Natural killer cell treated with Interleukin-12 subunit alpha and Interleukin-12 subunit beta and Interleukin-15 and Interleukin-18, amount 100 ng/mL, for 72 hours (primary cell): ENCODE measurements at places on chromosomes 6 and 20. TPM values are rescaled to one million over a fixed set of nuclear protein-coding genes. Genes with fewer than 3 reads are reported as not detected.

GRCh38 chr6:77910826-77911225 is 258.0 kb downstream of the MEI4 start:
- peaks cover 14% of the 10 kb centered on the region for H3K36me3 ChIP-seq
- H3K4me1 ChIP-seq = no peaks in the 10 kb centered on the region
- H3K4me3 ChIP-seq = no peak overlapping the region

GRCh38 chr6:168516944-168517741 is 76.2 kb downstream of the SMOC2 start:
- H3K36me3 ChIP-seq = no peaks in the 10 kb centered on the region
- no peaks in the 10 kb centered on the region for H3K4me1 ChIP-seq
- no peak overlapping the region for H3K27ac ChIP-seq
- DNase-seq = no peak
- H3K27me3 ChIP-seq = peaks cover 6% of the 10 kb centered on the region

DNA sequence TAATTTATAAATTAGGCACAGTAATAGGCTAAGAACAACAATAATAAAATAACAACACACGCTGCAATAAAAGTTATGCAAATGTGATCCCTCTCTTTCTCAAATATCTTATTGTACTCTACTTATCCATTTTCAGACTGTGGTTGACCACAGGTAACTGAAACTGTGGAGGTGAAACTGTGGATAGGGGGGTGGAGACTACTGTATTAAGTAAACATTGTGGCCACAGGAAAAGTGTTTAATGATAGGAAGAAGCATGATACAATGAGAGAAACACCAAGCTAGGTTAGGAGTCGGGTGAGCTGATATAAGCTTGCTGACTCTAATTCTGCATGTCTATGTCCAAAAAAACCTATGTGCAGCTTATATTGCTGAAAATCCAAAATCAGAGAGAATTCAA is 23.0 kb downstream of the NHLRC1 start:
- no peak overlapping the region for H3K27ac ChIP-seq
- H3K36me3 ChIP-seq = no peaks in the 10 kb centered on the region
- H3K4me3 ChIP-seq = no peak overlapping the region

DNA sequence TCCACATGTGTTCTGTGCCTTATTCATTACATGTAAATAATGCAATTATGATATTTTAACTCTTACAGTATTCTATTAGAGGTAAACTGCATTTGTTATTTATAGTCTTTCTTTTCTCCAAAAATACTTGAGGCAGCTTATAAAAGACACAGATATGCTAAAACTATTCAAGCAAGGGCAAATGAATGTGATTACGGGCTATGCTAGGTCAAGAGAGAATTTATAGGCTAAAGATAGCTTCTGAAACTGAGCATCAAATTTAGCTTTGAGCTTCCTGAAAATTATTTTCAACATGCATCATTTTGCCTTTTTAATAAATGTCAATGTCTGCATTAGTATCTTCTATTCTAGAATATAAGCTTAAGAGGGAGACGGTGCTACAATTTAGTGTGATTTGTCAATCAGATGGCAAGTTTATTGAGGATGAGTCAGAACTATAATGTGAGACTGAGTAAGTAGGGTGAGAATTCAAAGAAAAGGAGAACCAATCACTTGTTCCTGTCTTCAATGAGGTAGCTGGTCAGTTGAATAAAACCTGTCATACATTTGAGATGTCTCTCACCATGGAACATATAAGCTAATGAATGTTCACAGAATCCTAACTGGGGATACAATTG is 669.4 kb upstream of the CITED2 start:
- DNase-seq = no peak
- H3K36me3 ChIP-seq = no peaks in the 10 kb centered on the region
- H3K27me3 ChIP-seq = no peaks in the 10 kb centered on the region
- peak overlapping the region; percentile 2 for H3K4me3 ChIP-seq
- H3K4me1 ChIP-seq = peaks cover 11% of the 10 kb centered on the region

DNA sequence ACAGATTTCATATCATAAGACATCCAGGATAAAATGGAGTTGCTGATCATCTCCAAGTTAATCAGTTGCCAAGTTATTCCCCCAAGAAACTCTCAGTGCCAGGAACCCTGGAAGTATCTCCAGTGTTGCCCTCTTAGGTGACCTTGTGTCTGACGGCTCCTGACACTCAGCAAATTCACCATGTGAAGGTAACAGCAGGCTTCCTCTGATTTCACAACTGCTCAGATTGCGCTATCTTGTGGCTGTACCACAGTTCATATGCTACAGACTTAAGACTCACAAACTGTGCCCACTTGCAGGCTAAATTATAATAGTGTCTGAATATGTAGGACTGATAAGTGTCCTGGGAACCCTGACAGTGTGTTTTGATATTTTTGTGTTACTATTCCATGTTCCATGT is 186.6 kb upstream of the OPRM1 start:
- no peaks in the 10 kb centered on the region for H3K36me3 ChIP-seq
- H3K27me3 ChIP-seq = no peaks in the 10 kb centered on the region
- no peak overlapping the region for H3K4me3 ChIP-seq
- H3K4me1 ChIP-seq = no peaks in the 10 kb centered on the region
- no peak overlapping the region for H3K27ac ChIP-seq
- DNase-seq = no peak

GRCh38 chr6:169367507-169367906 is 113.9 kb upstream of the THBS2 start:
- no peaks in the 10 kb centered on the region for H3K36me3 ChIP-seq
- DNase-seq = no peak
- H3K4me1 ChIP-seq = no peaks in the 10 kb centered on the region
- H3K4me3 ChIP-seq = no peak overlapping the region
- H3K27ac ChIP-seq = no peak overlapping the region

DNA sequence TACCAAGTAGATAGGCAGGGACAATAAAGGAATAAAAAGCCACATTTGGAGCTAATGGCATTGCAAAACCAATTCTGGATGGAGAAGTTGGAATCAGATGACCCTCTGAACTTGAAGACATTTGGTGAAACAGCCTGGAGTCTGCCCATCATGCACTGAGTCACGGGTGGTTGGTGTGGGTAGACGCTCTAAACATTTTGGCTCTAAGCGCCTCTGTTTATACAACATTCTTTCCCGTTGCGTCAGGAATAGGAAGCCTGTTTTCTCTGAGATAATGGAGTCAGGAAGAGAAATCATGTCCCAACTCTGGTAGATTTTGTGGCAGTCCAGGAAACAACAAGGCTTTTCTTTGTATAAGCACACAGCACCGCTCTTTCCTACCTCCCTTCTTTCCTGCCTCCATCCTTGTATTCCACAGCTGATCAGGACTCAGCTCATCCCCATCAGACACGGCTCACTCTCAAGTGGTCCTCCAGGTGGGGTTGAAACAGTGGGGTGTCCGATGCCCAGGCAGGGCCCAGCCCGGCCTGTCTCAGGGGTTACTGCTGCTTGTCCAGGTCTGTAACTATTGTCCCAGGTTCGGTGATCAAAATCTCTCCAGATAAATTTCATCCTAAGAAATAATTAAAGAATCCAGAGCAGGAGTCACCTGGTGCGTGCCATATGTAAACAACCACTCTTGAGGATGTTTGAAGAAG is 12.1 kb upstream of the RAMACL start:
- H3K27me3 ChIP-seq = peaks cover 24% of the 10 kb centered on the region
- DNase-seq = no peak
- H3K27ac ChIP-seq = no peak overlapping the region

- no peak overlapping the region for H3K4me3 ChIP-seq
- H3K4me1 ChIP-seq = no peaks in the 10 kb centered on the region
- no peak for DNase-seq
- peaks cover 19% of the 10 kb centered on the region for H3K27me3 ChIP-seq
These were observed 2.6 kb downstream of the EPHA7 start for GRCh38 chr6:93416571-93417420.

DNA sequence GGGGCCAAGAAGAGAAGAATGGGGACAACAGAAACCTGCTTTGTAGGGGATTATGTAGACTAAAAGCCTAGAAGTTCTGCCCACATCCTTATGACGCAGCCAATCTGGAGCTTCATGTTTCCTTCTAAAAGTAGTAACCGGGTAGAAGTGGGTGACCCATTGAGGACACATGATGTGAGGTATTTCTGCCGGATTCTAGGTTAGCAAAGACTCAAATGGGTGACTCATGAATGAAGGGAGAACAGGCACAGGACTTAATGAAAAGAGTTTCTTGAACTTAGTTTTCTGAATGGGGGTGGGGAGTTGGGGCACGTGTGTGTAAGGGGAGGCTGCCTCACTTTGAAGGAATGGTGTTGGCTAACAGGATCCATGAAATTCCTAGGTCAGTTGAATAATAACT is 68.8 kb downstream of the CDS2 start:
- H3K27ac ChIP-seq = no peak overlapping the region
- no peaks in the 10 kb centered on the region for H3K27me3 ChIP-seq
- H3K4me3 ChIP-seq = no peak overlapping the region
- H3K36me3 ChIP-seq = no peaks in the 10 kb centered on the region
- no peak for DNase-seq

- no peak for DNase-seq
- H3K27ac ChIP-seq = no peak overlapping the region
- no peaks in the 10 kb centered on the region for H3K36me3 ChIP-seq
- no peaks in the 10 kb centered on the region for H3K27me3 ChIP-seq
- peaks cover 22% of the 10 kb centered on the region for H3K4me1 ChIP-seq
These were observed 211.5 kb upstream of the PROKR2 start for GRCh38 chr20:5528261-5528660.

Gene PROCR
- total RNA-seq = 0.53 TPM

Gene SLC26A8
- total RNA-seq = not detected

Gene TP53TG5
- total RNA-seq = not detected

Gene TGM3
- total RNA-seq = not detected

Gene ANKRD60
- total RNA-seq = not detected

Gene IL17F
- total RNA-seq = 241 TPM

Gene GINM1
- 9.9 TPM for total RNA-seq
